ENCODE measurements at places on chromosomes 5 and 9. TPM values are rescaled to one million over a fixed set of nuclear protein-coding genes. Genes with fewer than 3 reads are reported as not detected.

BASP1 gene
- total RNA-seq: 164 TPM

SLC9A3 gene
- total RNA-seq: 4.4 TPM

NOTCH1 gene
- total RNA-seq: 9.1 TPM

FBXL7 gene
- total RNA-seq: 6.2 TPM

PDE6A gene
- 0.58 TPM for total RNA-seq

FBN2 gene
- 27.4 TPM for total RNA-seq

TNC gene
- 29.6 TPM for total RNA-seq

ZDHHC11 gene
- not detected for total RNA-seq

PPP1R2B gene
- 0.06 TPM for total RNA-seq

MYO10 gene
- total RNA-seq: 21.5 TPM

PCDHB15 gene
- 3.8 TPM for total RNA-seq

TAF11L5 gene
- not detected for total RNA-seq

WHRN gene
- total RNA-seq: 0.83 TPM

IRX2 gene
- 5.3 TPM for total RNA-seq

ZDHHC21 gene
- 4.2 TPM for total RNA-seq

PKN3 gene
- 4.4 TPM for total RNA-seq

HTR4 gene
- total RNA-seq: 0.26 TPM

CTNND2 gene
- total RNA-seq: not detected

CEL gene
- 0.57 TPM for total RNA-seq

SPINK4 gene
- not detected for total RNA-seq

STING1 gene
- 92.7 TPM for total RNA-seq
